NCI-H187 treated with DMSO at 0.1 percent for 48 hours (cell line): ENCODE measurements at places on chromosomes 5 and 9.

DNA sequence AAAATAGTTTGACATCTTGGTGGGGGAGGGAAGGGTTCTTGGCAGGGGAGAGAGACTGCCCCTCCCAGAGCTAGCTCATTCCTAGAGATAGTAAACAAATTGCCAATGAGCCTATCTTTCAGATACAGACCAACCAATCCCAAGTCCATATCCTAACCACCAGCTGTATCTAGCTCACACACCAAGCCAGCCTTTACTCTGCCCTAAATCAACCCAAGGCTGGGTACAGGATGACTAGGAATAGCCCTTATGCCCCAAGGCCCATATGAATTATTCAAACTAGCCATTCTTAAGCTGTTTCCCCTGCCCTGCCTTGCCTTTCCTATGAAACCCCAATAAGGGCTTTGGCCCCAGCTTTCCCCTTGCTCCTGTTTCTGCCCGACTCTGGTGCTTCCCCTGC is 281.3 kb upstream of the PANK3 start:
- DNase-seq, result no peak

GRCh38 chr5:135315386-135315785 is 83.6 kb downstream of the MACROH2A1 start:
- no peak for DNase-seq

- DNase-seq, result no peak
Measured at GRCh38 chr5:74464512-74465209, 175.9 kb downstream of the ENC1 start.

DNA sequence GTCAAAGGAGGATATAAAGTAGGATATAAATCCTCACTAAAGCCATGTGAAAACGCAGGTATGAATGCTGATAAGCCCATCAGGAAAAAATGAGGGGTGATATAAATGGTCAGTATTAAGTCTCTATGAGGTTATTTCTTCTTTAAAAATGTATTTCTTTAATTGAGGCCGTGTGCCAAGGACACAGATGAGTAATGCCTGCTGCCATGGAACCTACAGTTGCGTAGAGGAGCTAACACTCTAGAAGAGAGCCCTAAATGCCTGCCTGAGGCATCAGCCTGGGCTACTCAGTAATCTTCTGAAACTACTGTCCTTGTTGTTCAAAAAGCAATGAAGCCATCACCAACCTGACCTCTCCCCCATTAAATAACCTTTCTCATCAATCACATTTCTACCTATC is 84.9 kb downstream of the KLHL3 start:
- DNase-seq, result no peak

DNA sequence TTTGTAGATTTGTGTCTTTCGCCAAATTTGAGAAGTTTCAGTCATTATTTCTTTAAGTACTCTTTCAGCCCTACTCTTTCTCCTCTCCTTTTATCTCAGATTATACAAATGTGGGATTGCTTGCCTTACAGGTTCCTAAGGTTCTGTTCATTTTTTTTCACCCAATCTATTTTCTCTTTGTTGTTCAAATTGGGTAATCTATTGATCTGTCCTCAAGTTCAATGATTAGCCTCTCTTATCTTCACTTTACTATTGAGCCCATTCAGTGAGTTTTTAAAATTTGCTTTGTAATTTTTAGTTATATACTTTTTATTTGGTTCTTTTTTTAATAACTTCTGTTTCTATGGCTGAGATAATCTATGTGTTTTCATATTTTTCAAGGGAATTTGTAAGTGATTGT is 282.1 kb downstream of the FER start:
- DNase-seq, result no peak

DNA sequence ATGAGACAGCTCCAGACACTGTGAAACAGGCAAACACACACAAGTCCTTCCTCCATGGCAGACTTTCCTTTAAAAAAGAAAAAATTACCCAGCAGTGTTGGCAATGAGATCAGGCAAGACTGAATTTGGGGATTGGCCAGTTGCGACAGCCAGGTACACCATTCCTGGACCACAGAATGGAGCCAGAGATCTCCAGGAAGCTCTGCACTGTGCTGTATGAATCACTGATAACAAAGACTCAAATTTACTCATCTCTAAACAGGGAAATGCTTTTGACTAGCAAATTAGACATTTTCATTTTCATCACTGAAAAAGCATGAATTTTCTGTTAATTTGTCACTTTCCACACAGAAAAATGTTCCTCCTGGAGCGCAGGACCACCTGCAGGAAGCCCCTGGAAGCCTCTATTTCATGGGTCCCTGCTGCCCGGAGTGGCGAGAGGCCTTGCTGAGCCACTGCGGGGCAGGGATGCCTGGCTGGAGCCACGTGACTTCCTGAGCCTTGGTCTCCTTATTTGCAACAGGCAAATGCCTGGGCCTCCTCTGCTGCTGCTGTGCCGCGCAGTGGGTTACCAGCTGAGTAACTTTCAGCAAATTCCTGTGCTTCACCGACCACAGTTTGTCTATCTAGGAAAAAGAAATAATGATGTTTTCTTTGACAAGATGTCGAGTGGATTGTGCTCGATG is 185.9 kb upstream of the ZNF618 start:
- no peak for DNase-seq

GRCh38 chr5:149019679-149020078 is 43.2 kb downstream of the SH3TC2 start:
- DNase-seq, result no peak

DNA sequence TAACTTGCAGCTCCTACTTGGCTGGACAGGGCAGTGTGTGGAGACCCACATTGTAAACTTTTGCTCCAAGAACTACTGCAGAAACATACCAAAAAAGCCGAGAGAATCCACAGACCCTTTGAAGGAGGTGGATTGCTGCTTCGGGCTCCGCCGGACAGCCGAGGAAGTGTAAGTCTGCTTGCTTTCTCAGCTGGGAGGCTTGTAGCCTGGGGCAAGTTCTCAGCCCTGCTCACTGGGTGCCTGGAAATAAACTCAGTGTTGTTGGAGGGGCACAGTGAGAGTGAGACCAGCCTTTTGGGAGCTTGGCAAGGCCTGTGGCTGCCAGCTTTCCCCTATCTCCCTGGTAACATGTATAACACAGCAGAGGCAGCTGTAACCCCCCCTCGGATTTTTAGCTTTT is 215.6 kb downstream of the SYK start:
- DNase-seq, result no peak

- no peak for DNase-seq
Measured at GRCh38 chr9:92385477-92385876, 18.9 kb downstream of the OGN start.

DNA sequence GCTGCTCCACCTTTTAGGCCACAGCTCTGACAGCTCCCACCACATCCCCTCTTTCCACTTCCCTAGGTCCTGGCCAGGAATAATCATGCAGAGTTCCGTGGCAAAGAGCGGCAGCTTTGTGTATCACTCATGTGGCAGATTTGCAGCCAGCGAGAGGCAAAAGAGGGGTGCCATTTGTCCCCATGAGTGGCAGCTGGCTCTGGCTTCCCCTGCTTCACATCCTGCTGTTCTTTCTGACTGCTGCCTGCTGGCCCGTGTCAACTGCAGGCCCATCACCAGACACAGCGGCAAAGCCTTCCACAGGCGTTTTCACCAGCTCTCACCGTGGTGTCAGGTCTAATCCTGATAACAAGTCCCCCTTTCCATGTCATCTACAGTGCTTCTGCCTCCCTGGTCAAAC is 430.6 kb upstream of the DAP start:
- DNase-seq, result no peak
